ENCODE measurements at places on chromosomes 7 and 10.

DNA sequence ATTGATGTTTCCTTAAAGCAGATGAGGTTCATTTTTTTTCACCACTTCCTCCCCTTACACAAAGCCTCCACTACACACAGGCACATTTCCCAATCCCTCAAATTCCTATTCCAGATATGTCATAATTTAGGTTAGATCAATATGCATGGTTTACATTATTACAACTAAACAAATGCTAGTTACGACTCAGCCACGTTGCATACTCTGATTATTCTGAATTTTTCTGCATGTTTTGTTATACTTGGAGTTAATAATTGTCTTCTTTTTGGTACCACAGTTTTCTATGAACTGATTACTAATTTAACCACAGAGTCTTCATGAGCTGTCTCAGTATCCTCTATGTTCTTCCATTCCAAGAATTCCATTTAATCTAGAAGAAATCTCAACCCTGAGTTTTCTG is 4.4 kb upstream of the BICC1 start:
- DNase-seq, result no peak

GRCh38 chr7:100119970-100120732 is 717 bp downstream of the CNPY4 start:
- DNase-seq, result no peak

GRCh38 chr7:84720456-84721097 is 466.3 kb downstream of the SEMA3D start:
- DNase-seq, result no peak

GRCh38 chr7:155763691-155764437 is 48.4 kb downstream of the SHH start:
- no peak for DNase-seq

- DNase-seq, result peak; percentile 85
Observed at GRCh38 chr10:35058134-35058533, 32.0 kb downstream of the CUL2 start.

DNA sequence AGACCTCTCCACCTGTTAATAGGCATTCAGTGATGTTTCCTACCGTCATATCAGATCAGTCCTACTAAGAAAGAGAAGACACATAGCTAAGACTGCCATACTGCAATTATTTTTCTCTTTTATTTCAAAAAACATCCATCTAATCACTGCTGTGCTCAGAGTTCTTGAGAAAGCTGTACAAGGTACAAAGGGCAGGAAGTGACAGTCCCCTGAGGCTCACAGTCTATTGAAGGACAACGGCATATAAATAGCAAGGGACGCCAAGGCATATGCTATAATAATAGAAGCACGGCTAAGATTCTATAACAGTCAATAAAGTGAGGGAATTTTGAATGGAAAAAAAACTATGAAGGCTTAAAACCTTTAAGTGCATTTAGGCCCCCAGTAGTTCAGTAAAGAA is 415.3 kb upstream of the NRP1 start:
- DNase-seq, result no peak

- peak; percentile 20 for DNase-seq
Observed at GRCh38 chr7:107939573-107940489, 48.8 kb downstream of the DLD start.

DNA sequence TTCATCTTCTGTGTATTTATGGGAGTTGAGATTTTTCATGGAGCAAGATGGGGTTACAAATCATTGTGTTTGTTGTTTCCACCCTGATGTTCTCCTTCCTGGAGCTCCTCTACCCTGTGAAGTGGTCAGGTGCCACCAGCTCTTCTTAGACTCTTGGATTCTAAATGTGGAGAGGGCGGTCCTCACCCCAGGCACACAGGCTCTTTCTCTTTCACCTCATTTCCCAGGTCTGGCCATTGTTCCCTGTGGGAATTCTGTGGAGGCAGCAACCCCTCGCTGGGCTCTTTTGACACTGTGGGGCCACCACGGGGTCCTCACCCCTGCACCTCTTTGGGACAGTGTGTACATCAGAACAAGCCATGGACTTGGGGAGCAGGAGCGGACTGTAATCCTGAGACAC is 95.9 kb downstream of the TRRAP start:
- DNase-seq, result no peak

DNA sequence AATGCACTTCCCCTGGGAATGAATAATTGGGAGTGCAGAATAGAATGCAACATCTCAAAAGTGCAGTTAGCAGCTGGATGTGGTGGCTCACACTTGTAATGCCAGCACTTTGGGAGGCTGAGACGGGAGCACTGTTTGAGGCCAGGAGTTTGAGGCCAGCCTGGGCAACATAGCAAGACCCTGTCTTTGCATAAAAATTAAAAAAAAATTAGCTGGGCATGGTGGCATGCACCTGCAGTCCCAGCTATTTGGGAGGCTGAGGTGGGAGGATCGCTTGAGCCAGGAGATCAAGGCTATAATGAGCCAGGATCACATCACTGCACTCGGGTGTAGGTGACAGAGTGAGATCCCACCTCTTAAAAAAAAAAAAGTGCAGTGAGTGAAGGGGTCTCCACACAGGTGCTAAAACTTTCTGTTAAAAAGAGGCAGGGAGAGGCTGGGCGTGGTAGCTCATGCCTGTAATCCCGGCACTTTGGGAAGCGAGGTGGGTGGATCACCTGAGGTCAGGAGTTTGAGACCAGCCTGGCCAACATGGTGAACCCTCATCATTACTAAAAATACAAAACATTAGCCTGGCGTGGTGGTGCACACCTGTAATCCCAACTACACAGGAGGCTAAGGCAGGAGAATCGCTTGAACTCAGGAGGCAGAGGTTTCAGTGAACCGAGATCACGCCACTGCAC is 13.5 kb upstream of the ZMIZ1 start:
- no peak for DNase-seq
